ENCODE measurements at places on chromosomes 2 and 18. TPM values are rescaled to one million over a fixed set of nuclear protein-coding genes. Genes with fewer than 3 reads are reported as not detected.

DNA sequence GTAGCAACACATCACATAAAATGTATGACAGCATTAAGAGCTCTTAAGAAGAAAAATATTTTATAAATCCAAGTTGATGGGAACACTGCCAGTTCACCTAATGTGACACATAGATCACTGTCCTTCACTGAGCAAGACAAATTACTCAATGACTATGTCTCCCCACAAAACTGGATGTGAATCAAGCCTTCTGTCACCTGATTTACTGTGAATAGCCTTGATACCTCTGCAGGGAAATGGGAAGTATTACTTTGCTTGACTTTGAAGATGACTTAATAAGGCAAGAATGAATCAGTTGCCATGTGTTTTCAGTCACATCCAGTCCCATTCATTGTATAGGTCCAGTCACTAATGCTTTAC, 94.6 kb downstream of the NYAP2 start:
- DNase-seq: no peak

TEKT4 gene
- total RNA-seq: not detected

DNA sequence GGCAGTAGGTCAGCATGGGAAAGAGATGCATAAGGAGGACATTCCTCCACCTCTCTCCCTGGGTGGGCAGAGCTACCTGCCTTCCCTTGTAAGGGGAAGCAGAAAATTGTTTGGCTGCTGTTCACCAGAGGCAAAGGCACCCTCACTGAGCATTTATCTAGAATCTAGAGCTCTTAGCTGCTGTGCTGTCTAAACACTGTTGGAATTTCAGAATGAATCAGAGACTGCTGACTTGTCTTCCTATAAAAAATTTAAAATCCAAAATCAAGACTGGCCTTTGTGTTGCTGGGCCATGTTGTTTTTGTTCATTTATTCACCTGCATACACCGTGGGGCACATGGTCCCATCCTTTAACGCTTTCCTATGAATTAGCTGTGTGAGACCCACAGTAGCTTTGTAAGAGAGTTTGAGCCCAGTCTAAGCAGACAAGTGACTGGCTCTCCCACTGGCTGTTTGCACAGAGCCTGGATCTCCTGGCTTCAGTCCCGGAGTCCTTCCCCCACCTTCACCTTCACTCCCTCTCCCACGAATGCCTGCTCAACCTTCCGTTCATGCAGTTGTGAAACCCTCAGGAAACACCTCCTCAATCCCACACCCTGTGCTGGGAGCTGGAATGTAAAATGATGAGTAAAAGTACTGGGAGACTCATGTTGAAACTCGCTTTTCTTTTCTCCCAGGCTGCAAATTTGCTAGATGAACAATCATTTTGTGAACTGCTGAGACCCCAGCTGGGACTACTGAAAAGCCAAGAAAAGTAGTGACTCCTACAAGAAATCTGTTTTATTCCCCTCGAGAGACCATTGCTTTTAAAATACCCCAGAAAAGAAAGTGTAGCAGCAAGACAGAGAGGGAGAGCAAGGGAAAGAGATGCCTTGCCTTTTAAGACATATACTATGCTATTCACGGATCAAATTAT, 76.2 kb downstream of the FAM168B start:
- DNase-seq: no peak

SLC30A3 gene
- 0.60 TPM for total RNA-seq

DNA sequence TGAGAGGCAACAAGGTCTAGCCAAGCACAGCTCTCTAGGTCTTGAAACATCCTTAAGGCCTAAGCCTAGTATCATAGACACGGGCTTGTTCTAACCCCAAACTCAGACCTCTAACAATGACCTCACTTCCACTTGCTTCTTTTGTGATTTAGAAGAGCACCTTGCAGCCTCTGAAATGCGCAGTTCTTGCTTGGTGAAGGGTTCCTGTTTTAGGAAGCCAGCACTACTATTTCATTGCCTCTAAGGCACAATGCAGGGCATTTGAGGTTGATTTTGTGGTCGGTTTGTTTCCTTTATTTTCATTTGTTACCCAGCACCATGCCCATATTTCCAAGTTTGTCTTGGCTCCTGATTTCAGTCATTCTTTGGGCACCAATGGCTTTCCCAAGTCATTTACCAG, 117.0 kb upstream of the CYP1B1 start:
- DNase-seq: no peak

SERPINB10 gene
- total RNA-seq: not detected

DNA sequence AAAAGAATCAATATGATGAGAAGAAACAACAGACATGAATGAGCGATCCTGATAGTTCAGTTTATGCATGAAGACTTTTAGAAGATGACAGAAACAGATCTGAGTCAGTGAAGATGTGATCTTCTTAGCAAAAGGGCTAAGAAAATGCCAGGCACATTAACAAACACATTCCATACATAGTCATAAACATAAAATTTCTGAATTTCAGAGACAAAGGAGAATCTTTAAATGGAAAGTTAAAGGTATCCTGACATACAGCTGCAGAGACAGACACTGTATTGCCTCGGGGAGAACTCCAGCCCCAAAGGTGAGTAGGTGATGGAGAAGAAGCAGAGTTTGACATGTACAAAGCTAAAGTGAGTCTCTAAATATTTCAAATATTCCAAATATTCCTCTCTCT, 40.6 kb upstream of the FN1 start:
- DNase-seq: no peak

EFHD1 gene
- not detected for total RNA-seq

Measured in transverse colon (tissue), 4 donors.